ENCODE measurements at places on chromosomes 7 and 10. TPM values are rescaled to one million over a fixed set of nuclear protein-coding genes. Genes with fewer than 3 reads are reported as not detected.

Gene DYDC2
- total RNA-seq, result not detected

Gene FRMD4A
- total RNA-seq, result 11.2 TPM

Gene RARRES2
- 61.1 TPM for total RNA-seq

Gene RNLS
- 15.0 TPM for total RNA-seq

Gene NKX2-3
- total RNA-seq, result 3.4 TPM

DNA sequence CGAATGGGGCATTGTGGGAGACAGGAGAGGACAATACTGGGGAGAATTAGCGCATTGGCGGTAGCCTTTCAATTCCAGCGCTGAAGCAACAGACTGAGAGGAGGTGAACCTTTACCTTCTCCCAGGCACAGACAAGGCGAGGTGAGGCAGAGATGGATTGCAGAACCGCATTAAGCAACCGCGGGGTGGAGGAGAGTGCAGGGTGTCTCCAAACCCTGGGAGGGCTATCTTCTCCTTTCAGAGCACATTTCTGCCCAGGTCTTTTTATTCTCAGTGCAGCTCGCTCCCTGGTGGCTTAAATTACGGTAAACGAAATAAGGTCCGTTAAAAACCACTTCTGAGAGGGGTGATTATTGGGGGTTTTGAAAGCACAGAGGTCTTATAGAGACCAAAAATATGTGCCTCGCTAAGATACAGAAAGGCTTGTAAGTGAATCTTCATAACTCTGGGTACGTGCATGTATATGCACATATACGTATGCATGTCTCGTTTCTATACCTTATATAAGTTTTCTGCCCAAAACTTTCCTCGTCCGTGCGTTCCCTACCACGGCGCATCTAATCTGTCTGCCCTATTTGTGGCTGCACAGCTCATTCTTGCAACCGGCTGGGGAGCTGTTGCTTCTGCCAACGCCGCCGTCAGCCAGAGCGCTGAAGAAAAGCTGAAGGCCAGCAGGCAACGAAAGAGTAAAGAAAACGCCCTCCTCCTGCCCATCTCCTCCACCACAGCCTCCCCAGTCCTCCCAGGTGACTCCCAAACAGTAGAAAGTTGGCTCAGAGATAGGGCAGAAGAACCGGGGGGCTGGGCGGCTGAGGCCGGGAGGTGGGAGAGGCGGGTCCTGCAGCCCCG, 895 bp upstream of the ZNF804B start:
- no peak for DNase-seq

DNA sequence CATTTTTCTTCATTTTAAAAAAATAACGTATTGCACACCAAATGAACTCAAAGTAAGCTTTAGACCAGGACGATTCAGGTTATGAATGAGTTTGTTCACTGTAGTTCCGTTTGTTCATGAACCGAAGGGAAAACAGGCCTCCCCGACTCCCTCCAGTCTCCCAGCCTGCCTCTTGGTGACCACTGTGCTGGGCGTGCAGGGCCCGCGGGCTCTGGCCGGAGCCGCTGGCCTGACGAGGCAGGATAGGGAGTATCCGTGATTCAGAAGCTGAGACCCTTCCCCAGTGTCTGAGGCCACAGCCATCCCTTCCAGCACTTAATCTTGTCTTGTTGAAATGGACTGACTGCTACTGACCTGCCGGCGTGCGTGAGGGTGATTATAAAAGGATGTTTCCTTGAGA, 30.8 kb upstream of the SH2B2 start:
- DNase-seq, result no peak

GRCh38 chr7:116340201-116340847, 130.0 kb downstream of the TES start:
- DNase-seq, result no peak

DNA sequence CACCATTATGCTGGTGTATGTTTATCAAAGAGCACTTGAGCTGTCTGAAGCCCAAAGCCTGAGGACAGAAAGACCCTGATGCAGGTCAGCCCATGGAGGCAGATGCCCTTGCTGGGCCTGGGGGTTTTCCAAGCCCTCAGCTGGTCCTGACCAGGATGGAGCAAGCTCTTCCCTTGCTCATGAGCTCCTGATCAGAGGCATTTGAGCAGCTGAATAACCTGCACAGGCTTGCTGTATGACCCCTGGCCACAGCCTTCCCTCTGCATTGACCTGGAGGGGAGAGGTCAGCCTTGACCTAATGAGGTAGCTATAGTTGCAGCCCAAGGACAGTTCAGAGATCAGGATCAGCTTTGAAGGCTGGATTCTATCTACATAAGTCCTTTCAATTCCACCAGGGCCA, 13.0 kb downstream of the AQP1 start:
- no peak for DNase-seq

DNA sequence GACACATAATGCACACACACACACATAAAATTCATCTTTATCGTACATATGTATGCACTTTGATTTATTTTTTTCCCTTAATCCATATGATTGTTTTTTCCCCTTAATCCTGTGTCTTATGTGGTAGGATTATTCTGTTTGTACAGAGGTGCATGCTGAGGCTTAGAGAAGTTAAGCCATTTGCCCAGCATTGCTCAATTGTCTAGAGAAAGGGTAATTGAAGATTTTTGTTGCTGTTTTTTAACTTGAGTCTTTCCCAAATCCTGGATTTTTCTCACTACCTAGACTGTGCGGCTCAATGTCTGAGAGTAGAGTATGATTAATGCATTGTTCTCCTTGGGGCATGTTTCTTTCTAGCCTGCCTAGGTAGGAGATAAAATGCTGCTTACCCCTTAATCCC, 35.0 kb downstream of the WBP1L start:
- no peak for DNase-seq

DNA sequence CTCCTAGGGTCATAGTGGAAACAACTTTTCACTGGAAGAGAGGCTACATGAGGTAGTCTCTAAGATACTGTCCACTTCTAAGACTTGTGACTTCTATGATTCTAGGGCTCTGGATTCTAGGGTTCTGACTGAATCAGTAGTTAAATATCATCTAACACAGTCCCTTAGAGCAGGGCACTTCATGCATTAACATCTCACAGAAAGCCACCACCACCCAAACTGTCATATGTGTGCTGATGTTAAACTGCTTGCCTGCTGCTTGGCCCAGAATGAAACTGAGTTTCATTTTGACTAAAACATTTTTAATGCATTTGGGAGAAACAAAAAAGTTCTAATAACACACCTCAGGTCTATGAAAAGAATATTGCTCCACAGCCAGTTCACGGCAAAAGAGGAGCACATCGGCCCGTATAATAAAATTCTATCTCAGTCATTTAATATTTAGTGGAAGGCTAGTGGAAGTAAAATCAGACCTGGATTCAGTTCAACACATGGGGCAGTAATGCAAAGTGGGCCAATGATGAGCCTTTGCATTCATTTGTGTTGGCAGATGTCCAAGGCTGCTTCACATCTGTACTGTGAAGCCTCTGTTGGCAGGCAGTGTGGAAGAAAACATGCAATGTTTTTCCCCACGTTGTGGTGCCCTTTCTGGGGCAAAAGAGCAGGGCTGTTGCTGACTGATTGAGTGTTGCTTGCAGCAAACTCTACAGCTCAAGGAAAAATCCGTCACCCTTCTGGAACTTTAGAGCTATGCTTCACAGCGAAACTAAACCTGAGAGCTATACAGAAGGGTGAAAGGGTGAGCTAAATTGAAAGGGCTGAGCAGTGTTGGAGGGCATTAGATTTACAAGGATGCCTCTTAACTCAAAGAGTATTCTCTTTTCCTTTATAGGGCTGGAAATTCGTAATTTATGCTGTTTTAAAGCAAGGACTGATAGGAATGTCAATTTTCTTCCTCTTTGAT, 33.5 kb upstream of the AUTS2 start:
- DNase-seq, result no peak

GRCh38 chr10:120282846-120283492, 174.1 kb upstream of the PLPP4 start:
- DNase-seq, result no peak

DNA sequence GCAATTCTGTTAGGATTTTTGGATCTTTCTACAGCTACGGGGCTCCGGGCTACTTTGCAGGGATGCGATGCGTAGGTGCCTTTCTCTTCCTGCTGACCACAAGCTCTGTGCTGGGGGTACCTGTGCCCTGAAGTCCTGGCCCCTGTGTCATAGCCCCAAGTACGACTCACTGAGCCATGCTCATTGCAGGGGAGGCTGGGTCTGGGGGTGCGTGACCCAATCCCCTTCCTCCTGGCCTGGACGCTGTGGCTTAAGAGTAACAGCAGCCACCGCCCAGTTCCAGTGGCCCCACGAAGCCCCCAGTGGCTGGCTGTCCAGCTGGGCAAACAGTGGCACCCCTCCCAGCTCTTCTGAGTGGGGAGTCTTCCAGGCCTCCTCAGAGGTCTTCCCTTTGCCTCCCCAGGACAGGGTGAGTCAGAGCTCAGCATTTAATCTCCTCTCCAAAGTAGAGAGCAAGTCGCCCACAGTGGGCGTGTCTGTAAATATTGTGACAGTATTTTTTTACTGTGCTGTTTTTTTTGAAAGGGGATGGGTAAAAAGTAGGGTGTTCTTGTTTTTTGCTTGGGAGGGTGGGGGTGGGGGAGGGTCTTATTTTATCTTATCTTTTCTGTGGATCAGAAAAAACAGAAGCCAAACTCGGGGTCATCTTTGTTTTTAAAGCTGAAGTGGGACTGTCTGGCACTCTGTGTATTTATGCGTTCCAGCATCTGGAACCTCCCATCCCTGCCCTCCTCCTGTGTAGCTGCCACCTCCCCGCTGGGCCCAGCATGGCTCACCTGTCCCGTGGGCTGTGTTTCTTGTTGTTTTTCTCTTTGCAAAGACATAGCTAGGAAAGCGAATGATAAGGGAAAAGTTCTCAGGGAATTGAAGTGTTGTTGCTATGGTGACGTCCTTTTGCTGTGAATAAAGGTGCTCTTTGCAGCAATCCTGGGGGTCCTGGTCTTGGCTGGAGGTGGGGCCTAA, 8.2 kb downstream of the LFNG start:
- DNase-seq, result peak; percentile 78

DNA sequence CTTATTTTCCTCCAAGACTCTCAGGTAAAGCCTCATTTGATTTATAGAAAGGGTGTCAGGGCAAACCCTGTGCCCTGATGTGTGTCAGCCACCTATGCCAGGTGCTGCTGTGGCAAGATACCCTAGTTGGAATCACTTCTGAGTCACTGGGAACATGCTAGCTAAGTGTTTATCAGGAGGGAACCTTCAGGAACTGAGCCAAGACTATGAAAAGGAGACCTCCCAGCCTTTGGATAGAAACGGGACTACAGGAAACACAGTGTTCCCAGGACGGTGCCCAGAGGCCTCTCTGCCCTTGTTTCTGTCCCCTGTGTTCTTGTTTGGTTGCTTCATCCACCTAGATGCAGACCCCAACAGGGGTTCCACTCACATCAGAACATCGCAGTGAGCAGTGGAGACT, 28.5 kb downstream of the CNNM1 start:
- DNase-seq, result no peak
